Left renal pelvis (tissue), 4 donors: ENCODE measurements at places on chromosomes 16 and 17. TPM values are rescaled to one million over a fixed set of nuclear protein-coding genes. Genes with fewer than 3 reads are reported as not detected.

PTGES3L gene
- polyA plus RNA-seq, result 1.00 TPM

BAHCC1 gene
- polyA plus RNA-seq, result 17.1 TPM

TMEM220 gene
- polyA plus RNA-seq, result 8.6 TPM

PARD6A gene
- 3.1 TPM for polyA plus RNA-seq

USP6 gene
- 3.3 TPM for polyA plus RNA-seq

SLC46A1 gene
- 15.0 TPM for polyA plus RNA-seq

DOK4 gene
- polyA plus RNA-seq, result 27.9 TPM

BOLA2 gene
- 4.7 TPM for polyA plus RNA-seq

EVPLL gene
- not detected for polyA plus RNA-seq

EMP2 gene
- polyA plus RNA-seq, result 25.0 TPM

ARRB2 gene
- 36.6 TPM for polyA plus RNA-seq

XYLT1 gene
- polyA plus RNA-seq, result 5.8 TPM

SPECC1 gene
- polyA plus RNA-seq, result 15.0 TPM

OR2C1 gene
- polyA plus RNA-seq, result 0.57 TPM

HSPB9 gene
- polyA plus RNA-seq, result 0.27 TPM

TBC1D3K gene
- not detected for polyA plus RNA-seq

FOXO3B gene
- 3.8 TPM for polyA plus RNA-seq

TEX19 gene
- not detected for polyA plus RNA-seq

TTYH2 gene
- polyA plus RNA-seq, result 39.4 TPM

PER1 gene
- polyA plus RNA-seq, result 31.1 TPM

CASKIN1 gene
- 0.79 TPM for polyA plus RNA-seq

TERB1 gene
- polyA plus RNA-seq, result not detected

C17orf78 gene
- not detected for polyA plus RNA-seq

GPR139 gene
- polyA plus RNA-seq, result not detected

GPR142 gene
- polyA plus RNA-seq, result 0.63 TPM

BCO1 gene
- polyA plus RNA-seq, result 2.0 TPM

C16orf89 gene
- 3.7 TPM for polyA plus RNA-seq

SPNS1 gene
- 33.7 TPM for polyA plus RNA-seq

OTOP2 gene
- 0.08 TPM for polyA plus RNA-seq

CDT1 gene
- 11.9 TPM for polyA plus RNA-seq

KCTD11 gene
- 12.1 TPM for polyA plus RNA-seq

RASD1 gene
- 0.74 TPM for polyA plus RNA-seq

TNS4 gene
- polyA plus RNA-seq, result 0.06 TPM

PRSS8 gene
- polyA plus RNA-seq, result 2.1 TPM

KRT33A gene
- not detected for polyA plus RNA-seq

CDK5R1 gene
- polyA plus RNA-seq, result 5.5 TPM

PRSS22 gene
- 7.6 TPM for polyA plus RNA-seq

SLC5A11 gene
- polyA plus RNA-seq, result 2.3 TPM

ADAP2 gene
- 8.5 TPM for polyA plus RNA-seq

TEKT5 gene
- 0.16 TPM for polyA plus RNA-seq

CLUH gene
- polyA plus RNA-seq, result 58.6 TPM

SLC16A11 gene
- 0.39 TPM for polyA plus RNA-seq

TNP2 gene
- not detected for polyA plus RNA-seq

ABCC11 gene
- polyA plus RNA-seq, result 0.19 TPM
